Activated CD4-positive, alpha-beta T cell treated with anti-CD3 and anti-CD28 coated beads, Interleukin-2, amount 10 ng/mL, durations not matched to agents 7 days and 5 days (primary cell): ENCODE measurements at places on chromosomes 16 and 17. TPM values are rescaled to one million over a fixed set of nuclear protein-coding genes. Genes with fewer than 3 reads are reported as not detected.

TBC1D26 gene
- not detected for total RNA-seq

FN3KRP gene
- 40.9 TPM for total RNA-seq

- H3K4me1 ChIP-seq: no peaks in the 10 kb centered on the region
- H3K36me3 ChIP-seq: peaks cover 77% of the 10 kb centered on the region
- H3K27ac ChIP-seq: no peak overlapping the region
- DNase-seq: no peak
These were observed 16.6 kb downstream of the LITAFD start for GRCh38 chr16:8898660-8899318.

- no peak overlapping the region for H3K4me3 ChIP-seq
- no peaks in the 10 kb centered on the region for H3K36me3 ChIP-seq
- H3K27me3 ChIP-seq: no peaks in the 10 kb centered on the region
- no peak overlapping the region for H3K27ac ChIP-seq
- H3K4me1 ChIP-seq: peaks cover 8% of the 10 kb centered on the region
These were observed 18.9 kb downstream of the MPG start for GRCh38 chr16:96935-97381.

GRCh38 chr16:79417601-79418008 is 182.9 kb downstream of the MAF start:
- H3K36me3 ChIP-seq: no peaks in the 10 kb centered on the region
- H3K27me3 ChIP-seq: no peaks in the 10 kb centered on the region
- no peak overlapping the region for H3K4me3 ChIP-seq
- H3K4me1 ChIP-seq: peaks cover 30% of the 10 kb centered on the region
- H3K27ac ChIP-seq: no peak overlapping the region

GRCh38 chr17:74812109-74813009 is 36.2 kb upstream of the NAT9 start:
- no peak for DNase-seq
- no peak overlapping the region for H3K27ac ChIP-seq
- no peaks in the 10 kb centered on the region for H3K27me3 ChIP-seq
- H3K36me3 ChIP-seq: no peaks in the 10 kb centered on the region

DNA sequence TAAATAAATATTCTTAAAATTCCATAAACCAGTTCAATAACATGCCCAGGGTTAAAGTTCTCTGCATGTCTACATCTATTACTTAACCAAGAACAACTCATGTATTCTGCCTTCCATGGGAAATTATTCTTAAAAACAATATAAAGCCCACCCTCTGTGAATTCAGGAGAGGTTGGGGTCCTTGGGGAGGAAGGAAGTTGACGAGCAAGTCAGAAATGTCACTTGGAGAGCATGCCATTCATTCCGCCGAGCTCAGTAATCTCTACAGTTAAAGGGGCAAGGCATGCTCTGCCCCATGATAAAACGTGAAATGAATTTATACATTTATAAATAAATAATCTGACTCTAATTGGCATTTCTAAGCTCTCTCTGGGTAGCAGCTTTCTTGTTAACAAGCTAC is 405.1 kb downstream of the TOX3 start:
- H3K27me3 ChIP-seq: no peaks in the 10 kb centered on the region
- no peaks in the 10 kb centered on the region for H3K4me1 ChIP-seq
- H3K4me3 ChIP-seq: no peak overlapping the region
- H3K36me3 ChIP-seq: no peaks in the 10 kb centered on the region

DNA sequence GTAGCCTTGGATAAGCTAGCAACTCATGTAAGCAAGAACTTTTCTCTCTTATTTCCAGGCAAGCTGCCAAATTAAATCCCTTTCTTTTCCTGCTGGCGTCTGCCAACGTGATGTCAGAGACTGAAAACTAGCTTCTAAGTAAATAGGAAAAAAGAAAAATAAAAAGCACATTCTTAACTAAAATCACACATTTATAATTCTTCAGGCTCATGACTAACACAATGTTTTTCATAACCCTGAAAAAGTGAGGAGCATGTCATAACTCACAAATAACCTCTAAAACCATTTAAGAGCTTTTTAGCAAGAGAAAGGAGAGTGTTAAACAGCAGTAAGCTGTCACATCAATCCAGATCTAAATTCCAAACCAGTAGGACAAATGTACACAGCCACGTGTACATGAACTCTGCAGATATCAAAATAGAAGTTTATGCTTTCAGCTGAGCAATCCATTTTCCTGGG is 110.0 kb downstream of the N4BP1 start:
- H3K27ac ChIP-seq: no peak overlapping the region
- no peak for DNase-seq
- H3K4me1 ChIP-seq: no peaks in the 10 kb centered on the region
- no peak overlapping the region for H3K4me3 ChIP-seq
- no peaks in the 10 kb centered on the region for H3K27me3 ChIP-seq
